ENCODE measurements at places on chromosomes 1 and 21. TPM values are rescaled to one million over a fixed set of nuclear protein-coding genes. Genes with fewer than 3 reads are reported as not detected.

The OR2T35 gene
- total RNA-seq = not detected

DNA sequence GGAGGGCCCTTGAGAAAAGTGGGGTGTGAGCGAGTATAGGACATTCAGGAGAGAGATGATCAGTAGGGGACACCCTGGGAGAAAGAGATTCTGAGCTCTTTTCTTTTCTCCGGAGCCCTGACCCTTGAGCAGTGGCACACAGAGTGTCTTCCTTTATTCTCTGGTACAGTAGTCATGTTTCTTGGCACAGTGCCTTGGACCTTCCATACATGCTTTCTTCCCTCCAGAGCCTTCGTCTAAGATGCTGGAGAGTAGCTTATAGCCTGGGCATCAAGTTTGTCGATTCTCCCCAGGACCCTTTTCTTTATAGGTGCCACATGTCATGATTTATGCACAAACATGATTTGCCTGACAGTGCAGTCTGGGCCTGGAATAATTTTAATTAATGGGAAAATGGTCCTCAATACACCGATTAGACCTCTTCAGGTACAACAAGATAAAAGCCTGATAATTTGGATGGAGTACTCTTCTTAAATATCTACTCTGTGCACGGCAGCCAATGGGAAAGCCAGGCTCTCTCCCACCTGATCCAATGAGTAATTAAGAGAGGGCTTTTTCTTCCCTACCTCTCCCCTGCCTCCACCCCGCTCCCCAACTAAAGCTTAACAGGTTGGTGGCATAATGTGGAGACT, at the start of gene TBX19:
Gene TBX19 (plus strand): TSS at position 582 of the 632 bp plus-strand sequence. CDS start 214 bp downstream, outside the sequence.
- no peak for DNase-seq
- no peaks in the 10 kb centered on the region for H3K4me1 ChIP-seq
- H3K27me3 ChIP-seq = no peaks in the 10 kb centered on the region
- H3K36me3 ChIP-seq = no peaks in the 10 kb centered on the region
- H3K4me3 ChIP-seq = no peak within 1 kb of the TSS

DNA sequence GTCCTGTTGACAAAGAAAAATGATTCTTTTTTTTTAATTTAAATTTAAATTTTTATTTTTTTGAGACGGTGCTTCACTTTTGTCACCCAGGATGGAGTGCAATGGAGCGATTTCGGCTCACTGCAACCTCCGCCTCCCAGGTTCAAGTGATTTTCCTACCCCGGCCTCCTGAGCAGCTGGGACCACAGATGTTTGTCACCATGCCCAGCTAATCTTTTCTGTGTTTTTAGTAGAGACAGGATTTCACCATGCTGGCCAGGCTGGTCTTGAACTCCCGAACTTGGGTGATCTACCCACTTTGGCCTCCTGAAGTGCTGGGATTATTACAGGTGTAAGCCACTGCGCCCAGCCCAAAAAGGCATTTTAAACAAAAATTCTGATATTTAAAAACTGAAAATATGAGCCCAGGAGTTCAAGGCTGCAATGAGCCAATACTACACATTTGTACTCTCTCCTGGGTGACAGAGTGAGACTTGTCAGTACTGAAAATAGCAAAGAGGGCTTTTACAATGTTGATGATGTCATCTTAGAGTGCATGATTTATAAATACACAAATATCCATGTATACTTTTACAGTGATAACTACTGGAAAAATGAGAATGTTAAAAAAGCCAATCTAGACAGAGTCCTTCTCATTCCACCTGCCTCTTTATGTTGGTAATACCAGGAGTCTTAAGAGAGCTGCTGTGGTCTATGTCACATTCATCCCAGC, 56.0 kb upstream of the STUM start:
- H3K4me1 ChIP-seq = peaks cover 17% of the 10 kb centered on the region
- H3K27me3 ChIP-seq = peaks cover 8% of the 10 kb centered on the region
- H3K4me3 ChIP-seq = no peak overlapping the region
- H3K36me3 ChIP-seq = no peaks in the 10 kb centered on the region
- DNase-seq = no peak

DNA sequence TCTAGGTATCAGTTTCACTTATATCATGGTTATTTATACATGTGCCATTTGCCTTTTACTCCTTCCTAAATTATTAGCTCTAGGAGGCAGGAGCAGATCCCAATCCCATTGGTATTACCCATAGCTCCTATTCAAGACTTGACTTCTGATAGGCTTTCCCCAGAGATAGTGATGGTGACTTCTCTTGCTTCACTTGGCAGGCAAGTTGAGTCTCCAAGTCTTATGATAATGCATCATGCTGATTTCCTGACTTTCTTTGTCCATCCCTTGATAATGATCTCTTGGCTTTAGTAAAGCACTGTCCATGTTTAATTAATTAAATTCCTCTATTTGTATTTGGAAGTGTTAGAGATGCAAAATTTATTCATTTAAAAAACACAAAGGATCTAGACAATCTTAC, 253.5 kb upstream of the ADAMTS5 start:
- H3K27ac ChIP-seq = no peak overlapping the region
- H3K4me3 ChIP-seq = no peak overlapping the region
- no peaks in the 10 kb centered on the region for H3K4me1 ChIP-seq
- no peaks in the 10 kb centered on the region for H3K27me3 ChIP-seq
- no peaks in the 10 kb centered on the region for H3K36me3 ChIP-seq
- DNase-seq = no peak

- no peaks in the 10 kb centered on the region for H3K36me3 ChIP-seq
- H3K4me3 ChIP-seq = no peak overlapping the region
- no peak overlapping the region for H3K27ac ChIP-seq
- DNase-seq = no peak
- H3K4me1 ChIP-seq = no peaks in the 10 kb centered on the region
Measured at GRCh38 chr1:199877526-199878384, 149.8 kb upstream of the NR5A2 start.

The TMCC2 gene
- 7.1 TPM for total RNA-seq

DNA sequence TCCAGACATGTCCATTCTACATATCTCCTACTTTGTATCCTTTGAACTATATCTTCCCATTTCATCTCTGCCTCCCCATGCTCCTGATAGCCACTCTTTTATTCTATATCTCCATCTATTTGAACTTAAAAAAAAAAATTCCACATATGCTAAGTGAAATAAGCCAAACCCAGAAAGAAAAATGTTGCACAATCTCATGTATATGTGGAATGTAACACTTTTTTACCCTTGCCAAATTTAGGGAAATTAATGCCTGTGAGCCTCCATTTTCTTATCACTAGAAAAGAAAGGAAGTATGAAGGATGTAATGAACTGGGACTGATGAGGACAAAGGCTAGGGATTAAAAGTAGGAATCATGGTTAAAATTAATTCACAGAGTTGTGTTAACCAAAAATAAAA, 53.5 kb downstream of the RGS13 start:
- no peaks in the 10 kb centered on the region for H3K4me1 ChIP-seq
- DNase-seq = no peak
- H3K27me3 ChIP-seq = peaks cover 18% of the 10 kb centered on the region
- H3K4me3 ChIP-seq = no peak overlapping the region

DNA sequence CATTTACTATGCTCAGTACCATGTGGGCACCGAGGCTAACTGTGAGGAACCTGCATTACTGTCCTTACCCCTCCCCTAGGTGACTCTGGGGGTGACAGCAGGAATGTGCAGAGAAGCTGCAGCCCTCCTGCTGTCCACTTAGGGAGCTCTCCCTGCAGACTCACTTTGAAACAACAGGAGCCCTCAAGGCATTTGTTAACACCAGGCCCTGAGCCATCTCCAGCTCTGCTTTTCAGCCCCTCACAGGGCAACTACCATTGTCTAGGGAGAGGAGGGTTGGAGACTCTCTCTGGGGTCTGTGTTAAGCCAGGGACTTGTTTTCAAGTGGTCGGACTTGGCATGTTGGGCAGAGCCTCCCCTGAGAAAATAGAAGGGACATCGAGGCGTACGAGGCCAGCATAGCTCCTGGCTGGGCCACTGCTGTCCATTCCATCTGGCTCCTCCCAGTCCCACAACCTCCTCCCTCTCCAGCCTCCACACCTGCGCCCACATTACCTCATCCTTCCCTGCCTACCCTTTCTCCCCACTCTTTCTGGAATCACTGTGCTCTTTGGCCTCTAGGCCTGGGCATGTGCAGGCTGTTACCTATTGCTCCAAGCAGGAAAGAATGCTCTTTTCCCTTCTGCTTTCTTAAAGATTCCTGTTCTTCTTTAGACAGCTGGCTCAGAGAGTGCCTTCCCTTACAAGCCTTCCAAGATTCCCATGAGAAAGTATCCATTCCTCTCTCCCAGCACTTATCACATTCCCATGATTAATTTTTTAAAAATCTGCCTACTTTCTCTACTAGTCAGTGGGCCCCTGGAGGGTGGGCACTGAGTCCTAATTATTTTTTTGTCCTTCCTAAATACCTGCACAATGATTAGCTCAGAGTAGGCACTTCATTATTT, 102.7 kb upstream of the GCLM start:
- no peak overlapping the region for H3K27ac ChIP-seq
- no peaks in the 10 kb centered on the region for H3K27me3 ChIP-seq
- H3K36me3 ChIP-seq = no peaks in the 10 kb centered on the region
- H3K4me3 ChIP-seq = no peak overlapping the region

DNA sequence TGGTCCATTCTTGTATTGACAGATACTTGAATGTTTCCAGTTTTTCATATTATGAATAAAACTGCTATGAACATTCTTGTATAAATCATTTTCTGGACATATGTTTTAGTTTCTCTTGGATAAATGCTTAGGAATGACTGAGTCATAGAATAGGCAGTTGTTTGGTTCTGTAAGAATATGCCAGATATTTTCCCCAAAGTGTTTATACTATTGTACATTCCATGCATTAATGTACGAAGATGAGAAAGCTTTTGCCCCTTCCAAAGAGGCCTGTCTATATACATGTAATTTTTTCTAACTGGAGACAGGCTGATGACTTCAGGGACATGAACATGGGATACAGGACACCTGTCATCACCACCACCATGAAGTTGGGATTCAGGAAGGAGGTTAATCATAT, 11.3 kb downstream of the NBPF3 start:
- H3K27ac ChIP-seq = no peak overlapping the region
- peaks cover 25% of the 10 kb centered on the region for H3K4me1 ChIP-seq
- no peaks in the 10 kb centered on the region for H3K27me3 ChIP-seq
- H3K4me3 ChIP-seq = no peak overlapping the region

GRCh38 chr1:218557731-218558130, 212.6 kb downstream of the TGFB2 start:
- no peaks in the 10 kb centered on the region for H3K4me1 ChIP-seq
- peaks cover 2% of the 10 kb centered on the region for H3K27me3 ChIP-seq
- H3K27ac ChIP-seq = no peak overlapping the region
- H3K4me3 ChIP-seq = no peak overlapping the region
- no peaks in the 10 kb centered on the region for H3K36me3 ChIP-seq

The RIPK4 gene
- total RNA-seq = 0.65 TPM

The ETV3L gene
- not detected for total RNA-seq

The CLCA1 gene
- not detected for total RNA-seq

GRCh38 chr1:61202854-61203598, 120.7 kb downstream of the NFIA start:
- no peak for DNase-seq
- no peaks in the 10 kb centered on the region for H3K4me1 ChIP-seq
- H3K4me3 ChIP-seq = no peak overlapping the region
- no peak overlapping the region for H3K27ac ChIP-seq

GRCh38 chr1:87227651-87228050, 101.0 kb upstream of the LMO4 start:
- H3K4me3 ChIP-seq = no peak overlapping the region
- H3K4me1 ChIP-seq = no peaks in the 10 kb centered on the region
- H3K27ac ChIP-seq = no peak overlapping the region
- no peaks in the 10 kb centered on the region for H3K27me3 ChIP-seq

DNA sequence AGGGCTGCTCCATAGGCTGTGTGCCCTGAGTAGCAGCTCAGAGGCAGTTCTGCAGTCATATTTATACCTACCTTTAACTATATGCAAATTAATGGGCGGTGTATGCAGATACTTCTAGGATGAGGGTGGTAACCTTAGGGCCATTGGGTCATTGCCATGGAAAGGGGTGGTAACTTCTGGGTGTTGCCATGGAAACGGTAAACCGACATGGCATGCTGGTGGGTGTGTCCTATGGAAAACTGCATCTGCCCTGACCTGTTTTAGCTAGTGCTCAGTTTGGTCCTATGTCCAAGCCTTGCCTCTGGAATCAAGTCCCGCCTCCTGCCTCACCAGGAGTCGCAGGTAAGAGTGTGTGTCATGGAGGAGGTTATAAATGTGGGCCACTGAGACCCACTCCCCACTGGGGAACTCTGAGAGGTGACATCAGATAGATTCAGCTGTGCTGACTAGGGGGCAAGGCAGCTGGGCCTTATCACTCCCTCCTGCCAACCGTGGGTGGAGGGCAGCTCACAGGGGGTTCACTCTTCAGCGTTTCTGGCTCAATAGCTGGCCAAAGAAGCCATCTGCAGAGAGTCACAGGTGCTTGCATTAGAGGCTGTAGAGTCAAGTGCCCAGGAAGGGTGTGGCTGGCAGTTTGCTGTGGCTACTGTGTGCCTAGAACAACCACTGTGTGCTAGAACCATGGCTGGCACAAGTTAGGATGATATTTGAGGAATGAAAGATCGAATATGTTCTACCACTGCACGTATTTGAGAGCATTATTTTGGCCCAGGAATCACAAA, 19.0 kb downstream of the BACE2 start:
- DNase-seq = no peak
- H3K4me3 ChIP-seq = no peak overlapping the region
- H3K36me3 ChIP-seq = no peaks in the 10 kb centered on the region
- peaks cover 2% of the 10 kb centered on the region for H3K27me3 ChIP-seq

The VWA1 gene
- total RNA-seq = 0.97 TPM
